Stimulated activated CD4-positive, alpha-beta T cell treated with anti-CD3 and anti-CD28 coated beads, Interleukin-1b, Interleukin-23, amount 100 ng/mL, for 1 hour (primary cell): ENCODE measurements at places on chromosomes 3 and 15.

- no peak for DNase-seq
These were observed 70.5 kb upstream of the TSEN2 start for GRCh38 chr3:12413721-12414255.

- DNase-seq, result no peak
These were observed 615.6 kb upstream of the DPPA4 start for GRCh38 chr3:109952924-109953323.

DNA sequence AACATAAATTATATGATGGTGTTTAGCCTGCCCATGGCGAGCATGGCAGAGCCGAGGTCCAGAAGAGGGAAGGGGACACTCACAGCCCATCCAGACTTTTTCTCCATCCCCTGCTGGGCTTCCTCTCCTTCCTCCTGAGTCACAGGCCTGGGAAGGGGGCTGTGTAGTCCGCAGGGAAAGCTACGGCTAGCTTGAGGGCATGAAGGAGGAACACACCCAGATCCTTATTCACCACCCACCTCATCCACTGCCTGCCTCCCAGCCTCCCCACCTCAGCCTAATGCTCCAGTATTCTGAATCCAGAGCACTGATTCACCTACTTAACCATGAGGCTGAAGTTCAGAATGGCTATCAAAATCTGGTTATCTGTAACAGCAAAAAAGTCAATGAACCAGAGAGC lies 97.8 kb downstream of the OXNAD1 start:
- no peak for DNase-seq

DNA sequence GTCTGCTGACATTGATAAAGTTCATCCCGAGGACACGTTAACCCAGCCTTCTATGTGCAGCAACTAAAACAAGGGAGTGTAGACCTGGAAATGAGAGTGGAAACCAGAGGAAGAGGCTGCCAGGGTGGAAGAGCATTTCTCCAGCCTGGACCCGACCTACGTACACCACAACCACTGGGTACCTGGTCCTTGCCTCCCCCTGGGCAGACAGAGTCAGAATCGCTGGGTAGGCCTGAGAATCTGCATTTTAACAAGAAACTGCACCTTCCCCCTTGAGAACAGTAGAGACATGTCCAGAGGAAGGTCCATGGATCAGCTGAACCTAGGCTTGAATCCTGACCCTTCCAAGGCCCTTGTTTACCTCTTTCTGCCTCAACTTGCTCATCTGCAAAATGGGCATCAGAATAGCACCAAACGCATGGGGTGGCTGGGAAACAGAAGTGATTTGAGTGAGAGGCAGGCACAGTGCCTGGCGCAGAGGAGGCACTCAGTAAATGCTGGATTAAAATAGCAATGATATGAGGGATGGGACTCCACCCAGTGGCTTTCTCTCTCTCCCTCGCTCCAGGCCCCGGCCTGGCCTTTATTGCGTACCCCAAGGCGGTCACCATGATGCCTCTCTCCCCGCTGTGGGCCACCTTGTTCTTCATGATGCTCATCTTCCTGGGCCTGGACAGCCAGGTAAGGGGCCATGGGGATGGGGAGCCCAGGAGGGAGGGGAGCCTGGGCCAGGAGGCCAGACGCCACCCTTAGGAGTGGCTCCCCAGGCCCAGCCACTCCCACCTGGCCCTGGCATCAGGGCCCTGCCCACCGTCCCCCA lies 66.9 kb upstream of the SLC6A1 start:
- no peak for DNase-seq

DNA sequence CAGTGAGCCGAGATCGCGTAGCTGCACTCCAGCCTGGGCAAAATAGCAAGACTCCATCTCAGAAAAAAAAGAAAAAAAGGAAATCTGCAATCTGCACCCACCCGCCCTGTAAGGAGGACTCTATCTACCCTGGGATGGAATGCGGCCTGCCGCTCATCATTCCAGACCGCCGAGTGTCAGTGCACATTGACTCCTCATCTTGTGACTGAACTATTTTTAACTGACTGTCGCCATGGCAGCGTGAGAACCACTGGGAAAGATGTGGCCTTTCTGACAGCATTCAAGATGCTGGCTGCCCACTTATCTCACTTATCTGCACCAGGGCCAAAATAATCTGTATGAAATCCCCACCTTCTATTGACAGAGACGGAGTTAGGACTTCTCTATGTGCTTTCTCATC lies 38.8 kb upstream of the ANKRD34C start:
- no peak for DNase-seq

DNA sequence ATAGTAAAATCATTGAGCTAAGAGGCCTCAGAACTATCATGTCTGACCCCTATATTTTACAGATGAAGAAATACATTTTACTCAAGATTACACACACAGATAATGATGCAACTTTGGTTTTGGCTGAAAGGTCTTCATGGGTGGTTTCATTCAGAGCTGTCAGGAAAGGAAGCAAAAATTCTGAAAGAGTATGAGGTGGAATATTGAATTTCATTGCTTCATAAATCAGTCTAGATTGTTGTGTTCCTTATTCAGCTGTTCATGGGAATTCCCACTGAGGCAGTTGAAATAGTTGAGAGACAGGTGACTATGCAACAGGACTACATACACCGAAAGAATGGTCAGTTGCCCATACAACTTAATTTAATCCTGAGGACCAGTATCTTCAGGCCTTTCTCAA lies 39.4 kb downstream of the CD200 start:
- no peak for DNase-seq

DNA sequence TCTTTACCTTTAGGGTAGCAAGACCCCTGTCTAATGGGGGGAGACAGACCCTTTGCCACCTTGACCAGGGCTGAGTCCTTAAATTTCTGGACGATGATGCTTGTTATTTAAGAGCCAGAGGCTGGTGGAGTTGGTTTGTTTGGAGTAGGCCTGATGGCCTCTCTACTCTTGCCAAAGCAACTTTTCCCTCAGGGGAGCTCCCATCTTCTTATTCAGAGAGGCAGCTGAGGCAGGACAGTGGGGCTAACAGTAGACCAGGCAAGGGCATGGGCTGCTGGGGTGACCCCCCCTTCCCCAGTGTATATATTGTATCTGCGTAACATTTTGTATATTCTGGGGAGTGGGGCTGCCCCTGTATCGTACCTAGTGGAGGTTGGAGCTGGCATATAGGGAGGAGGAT lies 10.3 kb downstream of the RPS17 start:
- no peak for DNase-seq

DNA sequence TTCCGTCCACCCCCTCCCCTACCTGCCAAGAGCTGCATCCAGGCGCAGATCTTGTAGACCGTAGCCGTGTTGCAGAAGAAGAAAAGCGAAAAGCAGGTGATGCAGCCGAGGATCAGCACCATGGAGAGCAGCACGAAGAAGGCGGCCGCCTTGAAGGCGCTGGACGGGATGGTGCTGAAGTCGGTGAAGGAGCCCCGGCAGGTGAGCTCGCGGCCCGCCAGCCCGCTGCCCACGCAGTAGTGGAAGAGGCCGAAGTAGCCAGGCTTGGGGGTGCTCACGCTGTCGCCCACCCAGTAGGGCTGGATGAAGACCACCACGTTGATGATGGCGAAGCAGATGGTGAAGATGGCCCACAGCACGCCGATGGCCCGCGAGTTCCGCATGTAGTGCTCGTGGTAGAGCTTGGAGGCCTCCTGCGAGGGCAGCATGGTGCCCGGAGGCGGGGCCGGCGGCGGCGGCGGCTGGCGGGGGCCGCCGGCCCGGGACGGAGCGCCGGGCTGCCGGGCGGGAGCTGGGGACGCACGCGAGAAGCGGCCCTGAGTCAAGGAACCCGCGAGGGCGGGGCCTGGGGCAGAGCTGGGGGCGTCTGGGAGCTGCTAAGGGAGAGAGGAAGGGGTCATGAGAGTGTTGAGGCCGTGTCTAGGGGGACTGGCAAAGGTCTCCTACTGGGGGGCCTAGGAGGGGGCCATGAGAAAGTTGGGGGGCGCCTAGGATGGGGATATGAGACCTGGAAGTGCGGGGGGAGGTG lies 1.2 kb downstream of the LHFPL4 start:
- peak; percentile 2 for DNase-seq

GRCh38 chr3:98786364-98787006 lies 23.3 kb downstream of the ST3GAL6 start:
- no peak for DNase-seq

GRCh38 chr3:144185276-144185675 lies 213.7 kb downstream of the DIPK2A start:
- DNase-seq, result no peak

- DNase-seq, result no peak
These were observed 89.2 kb downstream of the FBN1 start for GRCh38 chr15:48556159-48556897.

GRCh38 chr15:70199540-70200410 lies 102.1 kb upstream of the TLE3 start:
- no peak for DNase-seq

DNA sequence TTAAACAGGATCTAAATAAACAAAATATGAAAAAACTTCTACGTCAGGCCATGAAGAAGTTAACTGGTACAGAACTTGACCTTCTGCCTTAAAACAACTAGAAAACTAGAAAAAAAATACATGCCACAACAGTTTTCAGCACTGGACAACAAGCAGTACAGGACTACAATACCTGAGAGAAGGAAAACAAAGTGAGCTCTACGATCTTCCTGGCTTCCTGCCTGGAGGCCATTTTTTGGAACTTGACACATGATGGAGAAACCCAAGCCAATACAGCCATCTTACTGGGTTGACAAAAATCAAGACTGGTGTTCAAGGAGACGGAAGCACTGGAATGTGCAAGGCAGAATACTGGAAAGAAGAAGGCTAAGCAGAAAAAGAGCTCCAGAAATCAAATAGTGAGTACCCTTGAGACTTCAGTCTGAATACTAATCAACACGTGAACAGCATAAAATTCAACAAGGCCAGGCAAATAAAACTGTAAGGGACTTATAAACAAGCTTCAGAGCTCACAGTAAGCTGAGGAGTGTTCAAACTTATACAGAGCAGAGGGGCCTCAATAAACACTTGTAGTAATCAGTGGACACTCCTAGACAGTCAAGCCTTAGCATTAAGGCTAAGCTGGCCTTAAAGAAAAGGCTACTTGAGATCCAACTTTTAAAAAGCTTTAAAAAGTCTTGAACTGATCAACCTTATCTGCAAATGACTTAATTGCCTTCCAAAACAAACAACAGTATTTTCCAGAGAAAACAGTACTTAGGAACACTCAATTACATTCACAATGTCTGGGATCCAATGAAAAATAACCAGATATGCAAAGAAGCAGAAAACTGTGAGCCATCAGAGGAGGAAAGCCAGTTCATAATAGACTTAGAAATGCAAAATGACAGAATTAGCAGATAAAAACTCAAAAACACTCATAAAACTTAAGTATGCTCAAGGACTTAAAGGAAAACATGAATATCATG lies 63.2 kb downstream of the DLG1 start:
- DNase-seq, result no peak

DNA sequence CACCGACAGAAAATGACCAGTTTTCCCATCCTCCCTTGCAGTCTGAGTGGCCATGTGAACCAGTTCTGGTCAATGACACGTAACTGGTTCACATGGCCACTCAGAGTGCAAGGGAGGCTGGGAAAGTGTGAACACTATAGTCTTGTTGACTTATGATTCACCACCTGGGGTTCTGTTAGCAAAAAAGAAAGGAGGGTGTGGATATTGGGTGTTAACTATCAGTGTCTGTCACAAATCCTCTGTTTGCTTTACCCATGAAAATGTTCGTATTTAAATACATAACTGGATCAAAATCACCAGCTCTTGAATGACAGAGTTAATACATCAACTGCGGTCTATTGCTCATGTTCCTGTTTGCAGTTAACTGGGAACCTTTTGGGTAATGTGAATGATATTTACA lies 92.3 kb downstream of the ADAMTSL3 start:
- no peak for DNase-seq

DNA sequence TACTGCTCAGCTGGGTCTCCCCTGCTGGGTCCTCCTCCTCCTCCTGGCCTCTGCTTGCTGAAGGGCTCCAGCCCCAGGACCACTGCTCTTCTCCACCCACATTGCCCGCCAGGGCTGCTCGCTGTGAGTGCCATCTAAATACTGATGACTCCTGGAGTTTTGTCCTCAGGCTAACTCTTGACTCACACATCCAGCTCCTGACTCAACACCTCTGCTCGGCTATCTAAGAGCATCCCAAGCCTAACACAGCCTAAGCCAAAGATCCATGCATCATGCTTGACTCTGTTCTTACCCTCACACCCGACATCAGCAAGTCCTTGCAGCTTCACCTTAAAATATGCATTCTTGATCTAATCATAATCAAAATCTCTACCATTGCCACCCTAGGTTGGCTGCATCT lies 260.2 kb downstream of the KLF13 start:
- DNase-seq, result no peak
